ENCODE measurements at places on chromosomes 2 and 18.
A peak's percentile ranks its signal among the peaks of the same experiment; 100 is the strongest.

GRCh38 chr2:4110273-4110672 lies 406.9 kb downstream of the DCDC2C start:
- DNase-seq = no peak

DNA sequence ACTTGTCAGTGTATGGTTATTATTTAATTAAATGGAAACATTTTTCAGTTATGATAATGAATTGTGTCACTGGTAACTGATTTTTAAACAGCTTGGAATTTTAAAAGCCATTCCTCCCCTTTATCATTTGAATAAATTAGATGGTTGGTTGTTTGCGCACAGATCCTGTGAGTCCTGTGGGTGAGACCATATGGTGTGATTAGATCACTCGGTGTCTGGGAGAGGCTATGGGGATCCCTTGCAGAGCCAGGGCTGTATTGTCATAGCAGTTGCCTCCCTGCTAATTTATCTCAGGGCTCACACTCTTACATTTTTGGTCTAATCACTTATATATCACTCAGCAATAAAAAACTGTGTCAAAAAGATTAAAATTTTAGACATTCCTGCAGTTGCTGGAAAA lies 133.5 kb downstream of the ASXL3 start:
- no peak for DNase-seq

DNA sequence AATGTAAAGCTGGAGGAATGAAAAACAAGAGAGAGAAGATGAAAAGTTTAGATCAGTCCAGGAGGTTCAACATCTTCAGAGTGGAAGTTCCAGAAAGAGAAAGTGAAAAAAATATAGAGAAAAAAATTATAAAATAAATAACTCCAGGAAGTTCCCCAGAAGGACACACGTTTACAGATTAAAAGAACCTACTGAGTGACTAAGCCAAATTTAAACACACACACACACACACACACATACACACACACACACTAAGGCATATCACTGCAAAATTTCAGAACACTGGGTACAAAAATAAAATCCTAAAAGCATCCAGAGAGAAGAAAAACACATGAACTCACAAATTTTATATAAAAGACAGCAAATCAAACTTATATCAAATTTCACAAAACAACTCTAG lies 85.9 kb upstream of the PMAIP1 start:
- no peak for DNase-seq

- no peak for DNase-seq
Measured at GRCh38 chr2:229445501-229446211, 174.6 kb upstream of the PID1 start.

GRCh38 chr2:40396124-40396523 lies 55.8 kb downstream of the SLC8A1 start:
- no peak for DNase-seq

DNA sequence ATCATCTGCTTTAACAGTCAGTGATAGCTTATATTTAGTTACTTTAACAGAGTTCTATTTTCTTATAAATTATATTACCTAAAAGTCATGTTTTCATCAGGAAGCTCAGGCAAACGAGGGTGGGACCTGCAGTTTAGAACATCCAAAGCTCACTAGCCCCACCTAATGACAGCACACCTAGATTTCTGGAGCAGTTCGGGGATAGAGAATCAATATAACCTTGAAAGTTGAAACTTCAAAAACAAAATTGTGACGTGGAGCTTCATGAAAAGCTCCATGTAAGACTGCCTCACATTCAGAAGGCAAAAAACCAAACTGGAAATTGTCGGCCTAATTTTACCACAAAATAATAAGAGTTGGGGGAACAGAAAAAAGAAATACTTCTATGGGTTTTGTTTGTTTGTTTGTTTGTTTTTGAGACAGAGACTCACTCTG lies 185.9 kb upstream of the CCDC150 start:
- peak; percentile 53 for DNase-seq

- no peak for DNase-seq
Measured at GRCh38 chr2:120791962-120792297, 56.3 kb downstream of the GLI2 start.

DNA sequence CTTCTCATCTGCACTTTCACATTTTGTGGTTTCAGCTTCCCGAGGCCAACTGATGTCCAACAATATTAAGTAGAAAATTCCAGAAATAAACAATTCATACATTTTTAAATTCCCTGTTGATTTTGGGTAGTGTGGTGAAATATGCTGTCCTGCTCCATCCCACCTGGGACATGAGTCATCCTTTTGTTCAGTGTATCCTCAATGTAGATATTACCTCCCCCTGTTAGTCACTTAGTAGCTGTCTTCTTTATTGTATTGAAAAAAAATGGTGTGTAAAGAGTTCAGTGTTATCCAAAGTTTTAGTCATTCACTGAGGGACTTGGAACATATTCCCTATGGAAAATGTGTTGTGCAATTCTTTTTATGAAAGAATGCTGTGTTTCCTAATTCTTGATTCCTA lies 348.1 kb downstream of the SOCS6 start:
- no peak for DNase-seq

DNA sequence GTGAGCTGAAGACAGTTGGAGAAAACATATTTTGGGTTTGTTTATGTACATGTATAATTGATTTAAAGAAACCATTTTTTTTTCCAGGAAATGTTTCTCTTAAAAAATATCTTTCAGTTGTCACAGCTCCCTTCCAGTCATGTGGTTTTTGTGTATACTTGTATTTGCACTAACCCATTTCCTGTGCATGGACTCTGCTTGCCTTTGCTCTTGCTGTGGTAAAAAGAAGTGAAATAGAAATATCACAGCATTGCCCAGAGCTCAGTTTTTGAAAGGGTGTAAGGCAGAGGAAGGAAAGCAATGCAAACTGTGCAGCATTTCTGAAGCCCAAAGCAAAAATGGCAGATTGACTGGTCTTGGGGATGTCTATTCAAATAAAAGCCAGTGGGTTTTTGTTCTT lies 10.4 kb upstream of the DOCK10 start:
- DNase-seq = no peak

GRCh38 chr2:170221317-170222288 lies 43.7 kb downstream of the MYO3B start:
- no peak for DNase-seq

GRCh38 chr2:66872986-66873754 lies 438.2 kb downstream of the MEIS1 start:
- DNase-seq = no peak

DNA sequence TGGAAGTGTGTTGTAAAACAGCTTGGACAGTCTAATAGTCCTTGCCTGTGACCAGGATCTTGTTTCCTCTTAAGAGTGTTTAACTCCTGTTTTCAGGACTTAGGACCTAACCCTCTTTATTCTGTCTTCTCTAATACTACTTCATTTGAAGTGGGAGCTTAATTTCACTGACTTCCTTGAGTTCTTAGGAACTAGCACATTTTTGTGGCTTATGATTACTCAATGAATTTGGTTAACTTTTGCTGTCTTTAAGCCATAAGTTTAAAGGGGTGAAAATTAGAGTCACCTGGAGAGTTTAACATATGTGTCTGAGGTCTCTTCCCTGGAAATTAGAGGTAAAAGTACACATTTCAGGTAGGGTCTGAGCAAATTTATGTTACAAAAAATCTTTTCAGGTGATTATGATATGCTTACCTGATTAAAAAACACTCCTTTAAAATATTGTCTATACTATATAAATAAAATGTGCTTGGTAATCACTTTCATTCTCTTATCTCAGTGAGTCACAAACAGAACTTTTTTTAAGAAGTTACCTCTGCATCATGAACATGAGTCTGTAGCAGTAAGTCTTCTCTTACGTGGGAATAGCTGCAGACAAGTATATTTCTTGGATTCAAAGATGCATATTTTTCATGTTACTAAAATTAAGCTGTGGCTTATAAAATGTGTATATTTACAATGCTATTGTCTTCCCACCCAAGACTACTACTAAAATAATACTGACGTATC lies 52.7 kb downstream of the ATP9B start:
- no peak for DNase-seq

DNA sequence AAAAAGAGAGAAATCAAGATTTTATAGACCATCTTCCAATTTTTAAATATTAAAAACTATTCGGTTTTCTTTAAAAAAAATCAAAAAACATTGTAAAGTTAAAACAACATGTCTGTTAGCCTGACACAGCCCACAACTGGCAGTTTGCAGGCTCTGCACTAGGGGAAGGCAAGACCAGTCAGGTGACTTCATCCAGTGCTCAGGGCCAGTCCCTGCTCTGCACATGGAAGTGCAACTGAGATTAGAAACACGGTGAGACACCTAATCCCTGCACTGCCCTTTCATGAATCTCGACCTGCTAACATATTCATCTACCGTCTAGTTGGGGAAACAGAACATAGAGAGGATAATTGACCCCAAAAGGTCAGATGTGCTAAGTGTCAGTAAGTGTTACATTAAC lies 135.2 kb downstream of the BARD1 start:
- no peak for DNase-seq

GRCh38 chr2:66984864-66985263 lies 412.3 kb upstream of the ETAA1 start:
- no peak for DNase-seq

DNA sequence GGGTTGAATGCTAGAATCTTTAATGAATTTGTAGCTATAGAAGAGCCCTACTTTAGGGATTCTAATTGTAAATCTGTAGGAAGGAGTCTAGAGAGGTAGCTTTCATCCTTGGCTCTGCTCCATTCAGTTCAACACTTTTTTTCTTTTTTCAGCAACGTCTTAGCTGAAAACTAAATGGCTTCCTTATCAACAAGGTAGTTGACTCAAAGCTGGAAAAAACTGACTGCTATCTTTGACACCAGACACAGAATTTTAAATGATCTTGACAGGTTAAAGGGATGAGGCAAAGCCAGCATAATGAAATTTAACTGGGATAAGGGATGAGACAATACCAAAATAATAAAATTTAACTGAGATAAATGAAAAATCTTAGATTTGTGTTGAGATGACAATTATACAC lies 54.9 kb downstream of the TMEFF2 start:
- DNase-seq = no peak

DNA sequence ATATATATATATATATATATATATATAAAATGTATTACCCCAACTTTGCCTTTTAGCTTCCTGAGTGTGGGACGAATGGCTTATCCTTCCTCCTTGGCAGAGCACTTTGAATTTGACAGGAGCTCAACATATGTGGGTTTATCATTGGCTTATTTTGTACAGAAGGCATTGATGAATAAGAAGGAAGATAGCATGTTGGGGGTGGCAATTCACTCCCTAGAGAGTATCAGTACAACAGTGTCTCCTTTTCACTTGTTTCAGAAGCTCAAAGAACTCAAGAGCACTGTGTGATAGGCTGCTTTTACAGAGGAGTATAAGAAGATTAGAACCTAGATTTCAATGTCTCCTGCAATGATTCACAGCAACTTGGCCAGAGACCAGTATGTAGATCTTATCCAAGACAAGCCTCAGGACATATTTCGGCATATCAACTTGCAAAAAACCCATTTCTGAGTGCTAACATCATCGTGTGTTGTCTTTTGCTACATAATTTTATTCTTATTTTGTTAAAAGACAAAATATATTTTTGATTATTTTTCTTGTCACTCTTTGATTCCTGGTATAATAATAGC lies 345.8 kb downstream of the SOCS6 start:
- no peak for DNase-seq

GRCh38 chr2:24743924-24744323 lies 49.3 kb downstream of the PTRHD1 start:
- DNase-seq = no peak

DNA sequence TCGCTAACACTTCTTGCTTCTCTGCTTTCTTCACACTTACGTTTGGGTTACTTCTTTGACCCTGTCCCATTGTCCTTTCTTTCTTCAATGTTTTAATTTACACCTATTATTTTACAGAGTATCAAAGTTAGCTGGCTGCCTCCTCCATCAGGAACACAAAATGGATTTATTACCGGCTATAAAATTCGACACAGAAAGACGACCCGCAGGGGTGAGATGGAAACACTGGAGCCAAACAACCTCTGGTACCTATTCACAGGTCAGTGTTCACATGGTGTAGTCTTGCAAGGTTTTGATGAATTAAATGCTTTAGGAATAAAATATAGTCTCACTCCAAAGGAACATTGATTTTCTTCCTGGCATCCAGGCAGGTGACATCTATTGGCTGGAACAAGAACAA lies 919.0 kb downstream of the MBD2 start:
- no peak for DNase-seq

- DNase-seq = no peak
Measured at GRCh38 chr18:7089369-7089768, 28.2 kb downstream of the LAMA1 start.

GRCh38 chr2:177783091-177783490 lies 289.5 kb downstream of the PDE11A start:
- no peak for DNase-seq

DNA sequence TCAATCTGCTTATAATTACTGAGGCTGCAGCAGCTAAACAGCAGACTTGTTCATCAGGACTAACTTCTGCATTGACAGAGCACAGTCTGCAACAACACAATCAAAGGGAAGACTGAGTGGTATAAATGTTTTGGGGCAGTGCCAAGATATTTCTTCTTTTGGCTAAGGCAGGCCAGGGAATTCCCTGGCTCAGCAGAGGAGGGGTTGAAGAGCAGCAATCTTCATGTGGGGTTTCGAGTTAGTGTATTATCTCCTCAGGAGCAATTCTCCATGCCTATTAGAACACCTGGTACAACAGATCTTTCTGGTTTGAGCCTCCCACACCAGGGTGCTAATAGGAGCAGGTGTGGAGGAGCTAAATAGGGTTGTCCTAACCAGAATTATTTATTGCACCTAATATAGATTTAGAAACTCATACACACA lies 103.0 kb upstream of the STK17B start:
- no peak for DNase-seq

DNA sequence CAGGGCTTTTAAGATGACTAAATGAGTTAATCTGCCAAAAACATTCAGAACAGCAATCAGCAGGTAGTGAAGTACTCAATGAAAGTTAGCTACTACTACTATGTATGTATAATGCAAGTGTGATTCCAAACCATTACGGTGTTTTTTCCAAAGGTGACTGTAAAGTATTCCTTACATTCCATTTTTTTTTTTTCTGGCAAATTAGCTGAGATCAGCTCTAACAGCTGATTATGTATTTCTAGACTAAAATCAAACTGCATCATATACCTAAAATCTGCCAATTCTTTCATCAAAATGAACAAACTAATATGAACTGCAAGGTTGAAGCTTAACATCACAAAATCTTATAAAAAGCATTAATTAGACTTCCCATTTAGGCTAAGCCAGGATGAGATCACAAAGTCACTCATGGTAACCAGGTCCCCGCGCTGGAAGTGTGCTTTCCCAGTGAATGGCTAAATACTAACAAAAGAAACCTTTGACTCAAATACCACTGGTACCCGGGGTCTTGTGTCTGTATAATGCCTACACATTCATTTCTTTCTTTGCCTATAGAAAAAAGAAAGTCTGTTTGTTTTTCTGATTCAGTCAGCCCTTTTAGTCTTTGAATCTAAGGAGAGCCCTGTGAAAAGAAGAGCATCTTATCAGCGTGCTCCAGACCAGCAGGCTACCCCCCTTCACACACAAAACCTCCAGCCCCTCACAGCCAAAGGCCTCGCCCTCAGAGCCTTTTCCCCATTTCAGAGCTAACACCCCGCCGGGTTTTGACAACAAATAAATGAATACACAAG lies 88.3 kb downstream of the RBMS1 start:
- DNase-seq = no peak

- peak; percentile 52 for DNase-seq
Measured at GRCh38 chr2:74205596-74205995, 7.2 kb downstream of the MTHFD2 start.

Measured in activated T-cell treated with anti-CD3 and anti-CD28 coated beads, Interleukin-2, amount 50 U/mL, for 72 hours (primary cell).